T-helper 1 cell treated with Interleukin-12 subunit alpha and Interleukin-12 subunit beta and Interleukin-4 antibody, amounts not matched to agents 30 ng/mL and 1 ng/mL, for 36 hours (primary cell): ENCODE measurements at places on chromosomes 5 and 9. TPM values are rescaled to one million over a fixed set of nuclear protein-coding genes. Genes with fewer than 3 reads are reported as not detected.

Gene TMEM232
- total RNA-seq = 0.86 and 1.2 TPM in 2 replicates

Gene LHFPL2
- total RNA-seq = 0.25 and 0.46 TPM in 2 replicates

Gene MRPL50
- total RNA-seq = 10.7 and 10.8 TPM in 2 replicates

Gene CTNNAL1
- 11.3 and 11.5 TPM in 2 replicates for total RNA-seq

Gene NSUN2
- total RNA-seq = 93.4 and 97.1 TPM in 2 replicates

Gene LOX
- total RNA-seq = not detected in 2 replicates

Gene FOXD4L3
- 0.29 TPM in 1 of 2 replicates, not detected in the other for total RNA-seq

Gene PROB1
- total RNA-seq = 5.2 TPM in 2 replicates

Gene SCGB3A2
- total RNA-seq = not detected in 2 replicates

Gene SHOC1
- total RNA-seq = not detected in 2 replicates

Gene MARCOL
- not detected in 2 replicates for total RNA-seq

Gene PDE4D
- total RNA-seq = 80.1 and 81.0 TPM in 2 replicates

Gene TMC1
- 0.27 TPM in 1 of 2 replicates, not detected in the other for total RNA-seq

Gene C9orf153
- total RNA-seq = 0.25 and 0.54 TPM in 2 replicates

Gene PPP2R2B
- 1.3 TPM in 2 replicates for total RNA-seq

Gene TCF7
- 107 and 110 TPM in 2 replicates for total RNA-seq

Gene GARIN3
- not detected in 2 replicates for total RNA-seq

Gene ANKRD34B
- total RNA-seq = not detected in 2 replicates

Gene GRXCR2
- not detected in 2 replicates for total RNA-seq

Gene CDH9
- not detected in 2 replicates for total RNA-seq

Gene OTP
- total RNA-seq = not detected in 2 replicates

Gene FRMD3
- total RNA-seq = 0.54 and 0.74 TPM in 2 replicates

Gene PCDHB10
- total RNA-seq = not detected in 2 replicates

Gene SLC25A48
- not detected in 2 replicates for total RNA-seq

Gene OXCT1
- total RNA-seq = 50.7 and 55.0 TPM in 2 replicates

Gene PLPP7
- not detected in 2 replicates for total RNA-seq

Gene DOCK8
- 266 and 274 TPM in 2 replicates for total RNA-seq

Gene RNF180
- not detected in 2 replicates for total RNA-seq

Gene COL27A1
- total RNA-seq = 1.2 TPM in 2 replicates

Gene PCDHGA4
- 0.74 and 0.98 TPM in 2 replicates for total RNA-seq

Gene GHR
- total RNA-seq = 0.05 TPM in 1 of 2 replicates, not detected in the other

Gene TSSK1B
- not detected in 2 replicates for total RNA-seq

Gene CCDC192
- not detected in 2 replicates for total RNA-seq

Gene DENND1A
- 10.4 and 14.9 TPM in 2 replicates for total RNA-seq

Gene PCDHB7
- not detected in 2 replicates for total RNA-seq

Gene NR6A1
- total RNA-seq = 0.59 and 0.81 TPM in 2 replicates

Gene HRH2
- 39.3 and 39.8 TPM in 2 replicates for total RNA-seq

Gene DDX31
- total RNA-seq = 18.3 and 19.3 TPM in 2 replicates

Gene ANKRD55
- 6.4 and 7.5 TPM in 2 replicates for total RNA-seq

Gene PCDHB14
- total RNA-seq = not detected in 2 replicates

Gene PCDHGA8
- 0.07 and 0.15 TPM in 2 replicates for total RNA-seq

Gene FOXI1
- total RNA-seq = 0.10 TPM in 1 of 2 replicates, not detected in the other

Gene FGF18
- 0.12 TPM in 1 of 2 replicates, not detected in the other for total RNA-seq

Gene UBE2D2
- total RNA-seq = 221 and 229 TPM in 2 replicates

Gene OR1Q1
- not detected in 2 replicates for total RNA-seq

Gene TTC23L
- 0.81 TPM in 1 of 2 replicates, not detected in the other for total RNA-seq

Gene SPINK13
- total RNA-seq = not detected in 2 replicates

Gene GCNT4
- 2.2 and 2.4 TPM in 2 replicates for total RNA-seq

Gene CBY3
- not detected in 2 replicates for total RNA-seq

Gene TAF11L10
- total RNA-seq = not detected in 2 replicates

Gene IL13
- 130 and 131 TPM in 2 replicates for total RNA-seq

Gene TMOD1
- total RNA-seq = 1.6 and 2.1 TPM in 2 replicates

Gene PPIC
- not detected in 2 replicates for total RNA-seq

Gene EQTN
- not detected in 2 replicates for total RNA-seq

Gene TMEM245
- 26.9 and 30.5 TPM in 2 replicates for total RNA-seq
